H7 (cell line): ENCODE measurements at places on chromosomes 6 and 20.

- no peak for DNase-seq
Measured at GRCh38 chr20:51422514-51423289, 119.8 kb downstream of the NFATC2 start.

DNA sequence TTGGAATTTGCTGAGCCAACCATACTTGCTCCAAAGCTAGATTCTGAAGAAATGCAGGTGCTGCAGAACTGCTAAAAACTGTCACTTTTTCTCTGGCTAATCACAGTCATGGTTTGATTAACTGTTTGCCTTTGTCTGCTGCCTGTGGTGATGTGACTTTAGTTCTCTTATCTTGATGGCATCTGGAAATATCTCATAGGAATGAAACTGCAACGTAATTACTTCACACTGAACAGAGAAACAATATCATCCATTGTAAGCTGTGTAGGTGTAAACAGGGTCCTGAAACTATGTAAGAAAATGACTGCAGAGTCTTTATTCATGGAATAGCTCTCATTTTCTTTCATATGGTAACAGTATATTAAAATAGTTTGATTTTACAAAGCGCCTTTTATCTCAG lies 721.9 kb upstream of the HS3ST5 start:
- no peak for DNase-seq

- no peak for DNase-seq
Measured at GRCh38 chr6:111823831-111824607, 49.2 kb downstream of the FYN start.

DNA sequence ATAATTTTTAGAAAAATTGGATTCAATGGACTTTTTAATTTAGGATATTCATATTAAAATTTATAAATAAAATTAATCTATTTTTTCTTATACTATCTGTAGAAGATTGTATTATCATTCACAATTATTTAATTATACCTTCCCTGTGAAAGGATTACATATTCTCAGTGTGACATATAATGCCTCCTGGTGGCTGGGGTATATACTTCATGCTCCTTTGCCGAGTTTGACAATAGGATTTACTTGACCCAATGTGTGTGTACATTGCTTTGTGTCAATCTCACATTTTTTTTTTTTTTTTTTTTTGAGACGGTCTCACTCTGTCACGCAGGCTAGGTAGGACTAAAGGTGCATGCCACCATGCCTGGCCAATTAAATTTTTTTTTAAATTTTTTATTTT lies 230.0 kb upstream of the CHD6 start:
- DNase-seq, result no peak

DNA sequence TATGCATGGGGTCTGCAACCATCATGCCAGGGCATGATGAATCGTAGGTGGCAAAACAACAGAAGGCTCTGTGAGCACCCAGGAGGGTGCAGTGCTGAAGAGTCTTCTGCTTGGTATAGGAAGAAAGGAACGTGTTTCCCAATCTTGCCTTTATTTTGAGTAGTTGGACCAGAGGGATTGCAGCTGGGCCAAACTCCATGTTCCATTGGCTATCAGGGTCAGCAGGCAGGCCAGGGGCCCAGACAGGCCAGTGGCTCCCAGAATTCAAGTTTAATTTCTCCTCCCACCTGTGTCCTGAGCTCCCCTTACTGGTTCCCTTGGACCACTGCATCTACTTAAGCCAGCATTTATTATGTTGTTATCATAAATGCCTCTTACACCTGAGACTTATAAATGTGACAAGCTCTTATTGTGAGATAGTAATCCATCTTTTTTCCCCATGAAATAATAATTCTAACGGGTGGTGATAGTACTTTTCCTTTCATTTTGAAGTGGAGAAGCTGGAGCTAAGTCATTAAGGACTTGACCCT lies 918 bp upstream of the TRIM38 start:
- no peak for DNase-seq

DNA sequence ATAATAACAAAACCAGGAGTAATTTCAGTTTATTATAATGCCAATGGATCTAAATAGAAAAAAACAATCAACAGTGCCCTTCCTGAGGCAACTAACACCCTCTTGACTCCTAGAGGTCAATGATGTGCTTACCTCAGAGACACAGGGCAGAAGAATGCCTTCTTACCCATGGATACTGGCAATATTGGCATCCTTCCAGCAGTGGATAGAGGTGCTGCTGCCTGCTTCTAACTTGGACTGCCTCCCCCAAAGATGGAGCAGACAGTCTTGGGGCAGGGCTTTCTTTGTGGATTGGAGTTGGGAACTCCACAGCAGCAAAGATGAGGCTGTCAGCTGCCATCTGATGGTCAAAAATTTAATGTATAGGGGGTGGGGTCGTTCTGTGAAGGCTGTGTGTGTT lies 78.7 kb downstream of the AK9 start:
- DNase-seq, result no peak

GRCh38 chr6:135905604-135906300 lies 54.3 kb downstream of the PDE7B start:
- no peak for DNase-seq

DNA sequence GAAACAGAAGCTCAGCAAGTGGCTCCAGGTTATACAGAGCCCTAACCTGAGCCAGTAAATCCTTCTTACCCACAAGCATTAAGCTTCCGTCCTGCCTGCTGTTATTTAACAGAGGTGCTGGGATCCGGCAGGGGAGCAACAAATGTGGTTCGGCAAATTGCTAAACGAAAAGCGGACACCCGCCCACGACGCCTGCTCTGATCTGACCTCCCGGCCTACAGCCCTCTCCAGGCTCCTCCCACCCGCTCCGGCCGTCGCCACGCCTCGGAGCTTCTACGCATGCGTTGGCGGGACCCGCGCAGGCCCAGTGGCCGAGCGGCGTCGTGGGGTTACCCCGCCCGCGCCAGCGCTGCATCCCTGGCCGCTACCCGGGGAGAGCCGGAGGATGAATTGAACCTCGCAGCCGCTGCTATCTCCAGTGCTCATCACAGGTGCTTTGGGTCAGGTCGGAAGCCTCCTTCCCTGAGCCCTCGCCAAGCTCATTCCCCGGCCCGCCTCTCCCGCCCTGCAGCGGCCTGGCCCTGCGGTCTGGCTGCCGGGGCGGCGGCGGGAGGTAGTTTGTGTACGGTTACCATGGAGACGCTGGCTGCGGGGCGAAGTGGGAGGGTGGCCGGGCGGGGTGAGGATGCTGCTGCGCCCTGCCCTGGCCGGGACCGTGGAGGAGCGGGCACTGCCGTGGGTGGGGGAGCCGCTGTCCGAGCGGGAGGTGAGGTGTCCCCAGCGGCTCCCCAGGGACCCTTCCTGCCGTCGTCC lies at the start of gene ARMC2:
ARMC2 (plus strand) TSS at position 307 of the 753 bp plus-strand sequence. CDS start 5,846 bp downstream, outside the sequence.
- DNase-seq, result peak; percentile 96

DNA sequence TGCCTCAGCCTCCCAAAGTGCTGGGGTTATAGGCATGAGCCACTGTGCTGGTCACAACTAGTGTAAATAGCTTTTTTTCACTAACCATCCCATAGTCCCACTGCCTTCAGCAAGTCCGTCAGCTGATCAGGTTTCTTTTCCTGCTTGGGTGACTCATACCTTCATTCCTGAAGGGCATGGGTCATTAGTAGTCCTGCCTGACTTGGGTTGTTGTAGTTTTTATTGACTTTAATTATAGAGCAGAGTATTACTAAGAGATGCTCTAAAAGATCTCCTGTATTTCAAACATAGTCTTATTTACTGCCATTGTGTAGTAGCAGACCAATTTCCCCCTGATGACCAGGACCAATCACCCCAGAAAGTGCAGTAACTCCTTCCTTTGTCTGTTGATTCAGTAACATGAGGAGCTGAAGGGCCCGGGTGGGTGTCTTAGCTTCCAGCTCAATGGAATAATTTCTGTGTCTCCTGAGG lies 25.8 kb downstream of the HLA-C start:
- DNase-seq, result no peak

DNA sequence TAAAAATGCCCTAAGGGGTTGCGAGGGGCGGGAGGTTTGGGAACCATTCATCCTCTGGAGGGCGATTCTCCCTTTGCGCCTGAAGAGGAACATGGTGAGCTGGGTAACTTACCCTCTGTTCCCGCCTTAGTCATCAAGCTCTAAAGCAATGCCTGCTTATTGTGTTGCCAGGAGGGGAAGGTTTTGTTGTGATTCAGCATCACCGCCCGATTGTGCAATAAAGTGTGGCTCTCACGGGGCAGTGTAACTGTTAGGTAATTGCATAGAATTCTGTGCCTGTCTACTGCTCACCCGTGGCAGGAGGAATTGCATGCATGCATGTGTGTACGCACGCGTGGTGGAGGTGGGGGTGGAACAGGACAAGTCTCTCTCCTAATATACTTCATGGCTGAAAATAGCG lies 95.5 kb upstream of the AGPAT4 start:
- DNase-seq, result no peak

DNA sequence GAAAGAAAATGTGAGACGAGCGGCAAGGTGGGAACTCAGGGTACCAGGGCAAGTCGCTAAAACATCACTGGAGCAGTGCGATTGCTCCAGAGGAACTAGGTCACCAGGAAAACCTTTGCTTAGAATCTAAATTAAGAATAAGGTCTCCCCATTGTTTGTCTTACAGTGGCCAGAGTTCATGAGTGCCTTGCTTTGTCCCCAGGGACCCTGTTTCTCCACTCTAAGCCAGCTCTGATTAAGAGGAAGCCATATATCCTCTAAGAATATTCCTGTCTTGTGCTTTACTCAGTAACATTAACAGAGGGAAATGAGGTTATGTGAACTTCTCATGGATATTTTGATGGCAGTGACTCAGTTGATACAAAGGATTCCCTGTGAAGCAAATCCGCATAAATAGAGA lies 305.8 kb downstream of the CD83 start:
- DNase-seq, result no peak

DNA sequence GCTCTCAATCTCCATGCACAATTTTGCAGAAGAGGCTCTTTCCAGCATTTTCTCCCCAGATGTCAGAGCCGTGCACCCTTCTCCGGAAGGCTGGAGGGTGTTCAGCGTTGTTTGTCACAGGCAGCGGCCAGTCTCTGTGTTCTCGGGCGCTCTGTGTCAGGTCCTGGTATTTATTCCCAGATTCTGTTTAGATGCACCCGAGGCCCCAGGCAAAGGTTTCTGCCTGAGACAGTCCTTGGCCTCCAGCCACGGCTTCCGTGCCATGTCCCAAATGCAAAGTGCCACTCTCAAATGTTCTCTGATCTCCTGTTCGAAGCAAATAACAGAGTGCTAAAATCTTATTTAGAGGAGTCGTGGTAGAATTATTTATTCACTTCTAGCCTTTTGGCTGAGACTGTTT lies 140.3 kb upstream of the AGPAT4 start:
- DNase-seq, result no peak

- DNase-seq, result peak; percentile 52
Measured at GRCh38 chr6:157246048-157246630, 77.2 kb downstream of the TMEM242 start.

DNA sequence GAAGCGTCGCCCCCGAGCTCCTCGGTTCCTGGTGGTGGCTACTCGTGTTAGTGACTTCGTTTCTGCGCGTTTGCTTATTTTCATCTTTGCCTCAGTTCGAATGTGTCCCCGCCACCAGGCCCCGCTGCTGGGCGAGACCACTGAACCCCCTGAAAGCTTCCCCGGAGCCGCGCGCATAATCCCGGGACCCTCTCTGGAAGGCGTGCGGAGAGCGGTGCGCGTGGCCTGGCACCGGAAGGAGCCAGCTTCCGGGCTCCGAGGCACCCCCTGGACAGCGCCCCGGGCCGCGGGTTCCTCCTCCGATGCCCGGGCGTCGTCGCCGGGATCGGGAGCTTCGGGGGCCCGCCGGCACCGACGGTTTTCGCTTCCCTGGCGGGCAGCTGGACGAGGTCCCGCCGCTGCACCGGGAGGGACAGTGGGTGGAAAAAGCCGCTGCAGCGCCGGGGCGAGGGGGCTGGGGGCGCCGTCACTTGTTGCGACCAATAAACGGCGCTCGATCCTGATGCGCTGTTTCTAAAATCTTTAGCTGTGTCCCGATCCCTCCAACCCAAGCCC lies 643 bp upstream of the SLC35D3 start:
- DNase-seq, result peak; percentile 76

GRCh38 chr6:46894433-46894832 lies 27.3 kb downstream of the ADGRF5 start:
- DNase-seq, result no peak

DNA sequence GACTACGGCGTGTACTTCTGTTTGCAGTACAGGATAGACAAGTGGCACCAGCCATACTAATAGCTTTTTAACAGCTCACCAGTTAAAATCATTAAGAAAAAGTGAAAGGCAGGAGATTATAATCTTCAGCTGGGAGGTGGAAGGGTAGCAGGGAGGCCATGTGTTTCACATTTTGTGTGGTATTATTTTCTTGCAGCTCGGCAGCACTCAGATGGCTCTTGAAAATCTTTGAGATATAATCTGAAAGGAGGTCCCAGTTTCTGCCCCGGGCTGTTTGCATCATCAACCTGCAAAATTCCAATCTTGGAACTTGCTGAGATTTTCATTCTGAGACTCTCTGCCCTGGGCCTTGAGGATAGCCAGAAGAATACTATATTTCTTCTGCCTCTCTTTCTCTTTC lies 87.5 kb upstream of the HDAC2 start:
- DNase-seq, result no peak

GRCh38 chr6:157020881-157021343 lies 243.7 kb downstream of the ARID1B start:
- peak; percentile 81 for DNase-seq

DNA sequence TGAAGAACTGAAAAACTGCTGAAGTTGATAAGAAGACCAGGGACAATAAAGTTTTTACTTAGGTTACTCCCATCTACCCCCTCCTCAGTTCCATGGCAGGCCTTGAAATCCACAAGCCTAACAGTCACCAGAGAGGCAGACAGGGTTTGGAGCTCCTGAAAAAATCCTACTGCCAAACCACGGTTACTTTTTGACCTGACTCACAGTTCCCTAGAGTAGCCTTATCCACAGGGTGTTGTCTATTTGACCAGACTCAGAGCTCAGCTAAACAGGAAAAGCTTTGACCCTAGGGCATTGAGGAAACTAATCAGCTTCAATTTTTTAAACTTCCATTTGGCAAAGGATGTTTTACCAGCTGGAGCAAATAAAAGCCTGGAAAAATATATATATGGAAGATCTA lies 257.7 kb upstream of the NT5E start:
- DNase-seq, result no peak

GRCh38 chr6:83071023-83071422 lies 3.6 kb downstream of the DOP1A start:
- no peak for DNase-seq

GRCh38 chr6:21176197-21176596 lies 417.4 kb upstream of the SOX4 start:
- no peak for DNase-seq

DNA sequence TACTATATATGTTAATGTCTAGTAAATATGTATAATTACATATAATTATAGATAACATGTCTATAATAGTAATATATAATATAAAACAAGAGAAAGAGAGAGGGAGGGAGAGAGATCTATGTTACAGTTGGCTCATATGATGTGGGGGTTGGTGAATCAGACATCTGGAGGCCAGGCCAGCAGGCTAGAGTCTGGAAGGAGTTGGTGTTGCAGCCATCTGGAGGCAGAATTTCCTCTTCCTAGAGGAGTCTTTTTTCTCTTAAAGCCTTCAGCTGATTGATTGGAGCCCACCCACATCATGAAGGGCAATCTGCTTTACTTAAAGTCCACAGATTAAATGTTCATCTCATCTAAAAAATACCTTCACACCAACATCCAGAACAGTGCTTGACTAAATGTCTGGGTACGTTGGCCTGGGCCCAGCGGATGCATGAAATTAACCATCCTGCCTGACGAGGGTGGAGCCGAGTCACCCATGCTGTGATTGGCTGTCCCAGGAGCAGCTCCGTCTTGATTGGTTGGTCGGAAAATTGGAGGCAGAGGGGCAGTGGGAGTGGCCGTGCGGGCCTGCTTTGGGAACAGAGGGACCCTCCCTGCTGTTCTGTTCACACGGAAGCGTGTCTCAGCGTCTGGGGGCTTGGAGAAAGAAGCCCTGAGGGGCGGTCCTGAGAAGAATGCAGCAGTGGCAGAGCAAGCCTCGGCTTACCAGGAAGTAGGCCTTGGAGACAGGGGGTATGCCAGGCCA lies 392.4 kb downstream of the QKI start:
- DNase-seq, result no peak
